Pancreas (tissue), 10 donors: ENCODE measurements at places on chromosomes 12 and 14. TPM values are rescaled to one million over a fixed set of nuclear protein-coding genes. Genes with fewer than 3 reads are reported as not detected.

DNA sequence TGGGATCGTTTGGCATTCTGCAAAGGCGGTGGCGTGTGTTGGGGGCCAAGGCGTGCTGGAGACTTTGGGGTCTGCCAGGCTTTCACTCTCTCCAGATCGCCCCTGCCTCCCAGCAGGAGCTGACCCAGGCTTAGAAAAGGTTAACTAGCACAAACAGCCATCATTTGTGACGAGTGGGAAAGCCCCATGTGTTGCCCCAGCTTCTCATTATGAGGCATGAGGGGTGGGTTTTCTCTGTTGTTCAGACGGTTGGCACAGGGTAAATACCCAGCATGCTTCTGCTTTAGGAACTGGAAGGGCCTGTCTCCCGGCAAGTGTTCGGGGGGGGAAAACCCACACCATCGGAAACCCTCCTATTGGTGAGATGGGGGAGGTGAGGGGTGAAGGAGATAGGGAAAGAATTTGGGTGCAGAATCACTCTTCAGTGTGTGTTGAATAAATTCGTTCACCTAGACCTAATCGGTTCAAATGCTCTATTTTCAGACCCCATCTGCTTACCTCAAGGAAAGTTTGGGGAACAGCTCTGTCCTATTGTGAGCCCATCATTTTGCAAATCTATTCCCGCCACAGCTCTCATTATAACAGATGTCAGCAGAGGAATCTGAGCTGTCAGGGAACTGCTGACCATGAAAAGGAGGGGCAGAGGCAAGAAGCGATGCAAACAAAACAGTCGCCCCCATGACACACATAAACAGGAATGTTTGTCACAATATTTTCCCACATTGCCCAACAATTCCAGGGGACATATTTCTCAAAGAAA, 34.7 kb upstream of the C12orf42 start:
- no peak overlapping the region for H3K4me3 ChIP-seq
- peaks cover 7% of the 10 kb centered on the region for H3K27me3 ChIP-seq
- H3K4me1 ChIP-seq: no peaks in the 10 kb centered on the region
- no peaks in the 10 kb centered on the region for H3K36me3 ChIP-seq
- DNase-seq: no peak

GRCh38 chr12:11725686-11726085, 76.2 kb downstream of the ETV6 start:
- H3K4me1 ChIP-seq: peaks cover 57% of the 10 kb centered on the region
- no peaks in the 10 kb centered on the region for H3K36me3 ChIP-seq
- peak overlapping the region; percentile 56 for H3K27ac ChIP-seq
- no peak overlapping the region for H3K4me3 ChIP-seq

The PRIM1 gene
- total RNA-seq: 2.8 TPM

DNA sequence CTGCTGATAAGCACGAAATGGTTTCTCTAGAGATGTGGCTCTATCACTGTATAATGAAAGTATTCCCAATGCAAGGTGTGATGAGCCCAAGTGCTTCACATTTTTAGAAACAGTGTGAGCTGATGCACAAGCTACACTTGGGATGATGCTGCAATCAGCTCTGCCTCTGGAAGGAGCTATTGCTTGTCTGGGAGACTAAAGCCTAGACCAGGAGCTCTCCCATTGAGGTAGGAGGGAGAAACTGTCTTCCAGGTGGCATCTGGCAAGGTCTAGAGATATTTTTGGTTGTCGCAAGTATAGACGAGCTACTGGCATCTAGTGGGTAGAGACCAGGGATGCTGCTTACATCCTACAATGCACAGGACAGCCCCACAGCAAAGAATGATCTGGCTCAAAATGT, 42.0 kb downstream of the HECTD4 start:
- no peaks in the 10 kb centered on the region for H3K27me3 ChIP-seq
- no peak overlapping the region for H3K4me3 ChIP-seq
- no peak overlapping the region for H3K27ac ChIP-seq
- no peak for DNase-seq
- H3K4me1 ChIP-seq: peaks cover 9% of the 10 kb centered on the region
- H3K36me3 ChIP-seq: no peaks in the 10 kb centered on the region

DNA sequence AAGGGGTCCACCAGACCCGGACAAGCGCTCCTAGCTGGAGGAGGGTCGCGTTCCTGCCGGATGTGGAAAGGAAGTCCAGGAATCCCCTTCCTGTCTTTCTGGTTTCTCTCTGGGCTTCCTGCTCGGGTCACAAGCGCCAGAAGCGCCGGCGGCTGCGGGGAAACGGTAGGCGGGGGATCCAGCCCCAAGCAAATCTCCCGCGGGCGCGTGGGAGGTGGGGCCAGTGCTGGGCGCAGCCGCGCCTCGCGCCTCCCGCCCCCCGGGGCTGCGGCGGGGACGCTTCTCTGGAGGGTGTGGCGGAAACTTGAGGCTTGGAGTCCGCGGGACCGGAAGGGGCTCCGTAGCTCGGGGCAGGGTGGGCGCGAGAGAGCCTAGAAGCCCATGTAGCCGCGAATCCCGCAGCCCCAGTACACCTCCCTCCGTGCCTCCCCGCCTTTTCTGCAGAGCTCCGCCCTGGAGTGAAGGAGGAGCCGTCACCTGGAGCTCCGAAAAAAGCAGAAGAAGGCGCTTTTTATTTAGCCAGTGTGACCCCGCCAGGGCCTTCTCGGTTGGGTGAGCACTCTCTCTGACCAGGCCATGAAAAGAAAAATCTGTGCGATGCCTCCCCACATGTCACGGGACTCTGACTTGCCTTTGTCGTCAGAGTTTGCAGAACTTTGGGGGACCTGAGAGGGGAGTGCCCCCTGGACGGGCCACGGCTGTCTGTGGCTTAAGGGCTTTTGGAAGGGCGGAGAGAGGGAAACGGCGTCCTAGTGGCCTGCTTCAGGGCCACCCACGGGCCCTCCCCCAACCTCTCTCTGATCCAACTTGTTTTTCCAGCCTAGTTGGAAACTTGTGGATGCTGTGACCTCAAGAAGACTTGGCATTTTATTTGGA, 21.4 kb upstream of the CLEC2D start:
- no peaks in the 10 kb centered on the region for H3K4me1 ChIP-seq
- H3K36me3 ChIP-seq: no peaks in the 10 kb centered on the region
- H3K4me3 ChIP-seq: peak overlapping the region; percentile 31
- peak; percentile 76 for DNase-seq
- H3K27ac ChIP-seq: peak overlapping the region; percentile 89

The KCNJ8 gene
- total RNA-seq: 23.3 TPM

DNA sequence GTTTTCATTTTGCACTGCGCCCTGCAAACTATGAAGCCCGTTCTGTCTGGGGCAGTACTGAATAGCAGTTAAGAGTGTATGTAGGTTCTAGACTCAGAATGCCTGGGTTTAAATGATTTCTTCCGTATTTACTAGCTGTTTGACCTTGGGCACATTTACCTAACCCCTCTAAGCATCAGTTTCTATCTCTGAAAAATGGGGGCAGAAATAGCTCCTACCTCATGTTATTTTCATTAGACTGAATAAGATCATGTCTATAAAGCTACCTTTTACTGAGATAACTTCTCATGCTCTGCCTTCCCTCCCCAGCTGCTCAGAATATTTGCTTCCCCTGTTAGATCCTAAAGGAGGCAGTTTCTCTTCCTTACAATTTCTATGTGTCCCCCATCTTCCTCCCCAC, 5.7 kb downstream of the PAH start:
- no peak overlapping the region for H3K4me3 ChIP-seq
- no peaks in the 10 kb centered on the region for H3K4me1 ChIP-seq
- no peak for DNase-seq
- no peak overlapping the region for H3K27ac ChIP-seq
- no peaks in the 10 kb centered on the region for H3K27me3 ChIP-seq

DNA sequence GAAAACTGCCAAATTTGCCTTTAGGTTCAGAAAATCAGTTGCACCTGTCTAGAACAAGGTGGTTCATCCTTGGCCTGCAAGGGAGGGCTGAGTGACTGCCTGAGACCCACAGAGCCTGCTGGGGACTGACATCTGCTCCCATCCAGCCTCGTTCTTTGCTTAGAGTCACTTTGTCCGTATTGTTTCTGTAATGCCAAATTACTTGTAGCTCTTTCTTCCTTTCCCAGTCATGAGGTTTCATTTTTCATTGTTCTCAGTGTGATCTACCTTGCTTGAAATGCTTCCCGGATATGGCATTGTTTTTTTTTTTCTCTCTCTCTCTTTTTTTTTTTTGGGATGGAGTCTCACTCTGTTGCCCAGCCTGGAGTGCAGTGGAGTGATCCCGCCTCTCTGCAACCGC, 21.3 kb downstream of the TSPAN9 start:
- no peak for DNase-seq
- H3K4me3 ChIP-seq: no peak overlapping the region
- H3K4me1 ChIP-seq: no peaks in the 10 kb centered on the region
- no peaks in the 10 kb centered on the region for H3K27me3 ChIP-seq
- no peaks in the 10 kb centered on the region for H3K36me3 ChIP-seq
- H3K27ac ChIP-seq: no peak overlapping the region

DNA sequence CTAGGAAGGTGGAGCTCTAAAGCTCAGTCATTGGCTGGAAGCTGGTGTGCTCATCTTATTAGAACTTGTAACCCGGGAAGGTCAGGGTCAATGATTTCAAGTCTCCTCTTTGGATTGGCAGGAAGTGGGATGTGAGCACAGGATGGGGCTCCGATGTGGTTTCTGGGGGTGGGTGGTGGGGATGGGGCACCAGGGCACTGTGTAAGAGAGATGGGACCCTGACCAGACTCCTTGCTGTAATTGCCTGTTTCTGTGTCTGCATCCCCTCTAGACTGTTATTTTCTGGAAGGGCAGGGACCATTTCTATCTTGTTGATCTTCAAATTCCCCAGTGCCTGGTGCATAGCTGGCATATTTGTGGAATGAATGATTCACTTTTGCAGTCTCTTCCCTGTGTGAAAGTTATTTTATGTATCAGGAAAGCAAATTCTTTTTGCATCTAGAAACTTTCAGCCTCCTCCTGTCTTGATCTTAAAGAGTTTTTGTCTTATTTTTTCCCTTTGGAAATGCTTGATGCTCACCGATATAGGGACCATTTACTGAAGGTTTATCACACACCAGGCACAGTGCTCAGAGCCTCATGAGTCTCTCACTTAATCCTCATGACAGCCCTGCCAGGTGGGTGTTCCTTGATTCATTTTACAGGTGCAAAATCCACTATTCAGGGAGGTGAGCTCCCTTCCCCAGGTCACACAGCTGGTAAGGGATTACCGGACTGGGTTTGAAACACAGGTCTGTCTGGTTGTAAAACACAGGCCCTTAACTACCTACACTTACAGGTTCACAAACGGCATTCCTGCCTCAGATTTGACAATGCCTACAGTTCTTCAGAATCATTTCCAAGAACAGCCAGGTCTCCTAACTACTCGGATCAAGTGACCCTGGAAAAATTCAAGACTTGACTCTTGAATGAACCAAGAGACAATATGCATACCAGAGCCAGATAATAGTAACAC, 86.9 kb upstream of the IGF1 start:
- H3K36me3 ChIP-seq: no peaks in the 10 kb centered on the region
- H3K27ac ChIP-seq: no peak overlapping the region
- DNase-seq: no peak
- H3K4me1 ChIP-seq: no peaks in the 10 kb centered on the region
- H3K27me3 ChIP-seq: no peaks in the 10 kb centered on the region
- no peak overlapping the region for H3K4me3 ChIP-seq

DNA sequence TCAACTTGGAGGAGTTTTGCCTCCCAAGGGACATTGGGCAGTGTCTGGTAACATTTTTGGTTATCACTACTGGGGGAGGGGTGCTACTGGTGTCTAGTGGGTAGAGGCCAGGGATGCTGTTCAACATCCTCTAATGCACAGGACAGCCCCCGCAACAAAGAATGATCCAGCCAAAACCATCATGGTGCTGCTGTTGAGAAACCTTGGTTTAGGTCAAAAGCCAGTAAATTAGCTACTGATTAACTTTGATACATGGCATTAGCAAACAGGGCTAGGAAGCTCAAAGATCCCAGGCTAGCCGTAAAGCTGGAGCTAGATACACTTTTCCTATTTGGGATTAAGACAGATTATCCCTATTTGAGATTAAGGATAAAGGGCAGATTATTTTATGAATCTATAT, 8.8 kb downstream of the ALKBH2 start:
- no peak overlapping the region for H3K27ac ChIP-seq
- peaks cover 68% of the 10 kb centered on the region for H3K36me3 ChIP-seq
- DNase-seq: no peak
- H3K27me3 ChIP-seq: no peaks in the 10 kb centered on the region

DNA sequence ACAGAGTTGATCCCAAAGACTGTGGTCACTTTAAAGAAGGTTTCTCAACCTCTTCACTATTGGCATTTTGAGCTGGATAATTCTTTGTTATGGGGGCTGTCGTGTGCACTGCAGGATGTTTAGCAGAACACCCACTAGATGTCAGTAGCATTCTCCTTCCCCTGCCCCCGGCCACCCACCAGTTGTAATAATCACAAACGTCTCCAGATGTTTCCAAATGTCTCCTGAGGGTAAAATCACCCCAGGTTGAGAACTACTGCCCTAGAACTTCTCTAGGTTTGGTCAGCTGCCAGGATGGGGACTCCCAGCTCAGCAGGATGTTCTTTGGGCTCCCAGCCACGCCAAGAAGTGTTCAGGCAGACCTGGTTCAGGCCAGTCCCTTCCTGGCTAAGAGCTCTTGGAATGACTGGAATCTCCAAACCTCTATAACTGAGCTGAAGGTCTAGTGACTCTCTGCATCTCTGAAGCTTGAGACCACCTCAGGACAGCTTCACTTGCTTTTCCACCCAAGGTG, 12.5 kb upstream of the AJUBA start:
- H3K36me3 ChIP-seq: no peaks in the 10 kb centered on the region
- DNase-seq: no peak
- no peak overlapping the region for H3K4me3 ChIP-seq
- H3K27ac ChIP-seq: no peak overlapping the region
- no peaks in the 10 kb centered on the region for H3K4me1 ChIP-seq

DNA sequence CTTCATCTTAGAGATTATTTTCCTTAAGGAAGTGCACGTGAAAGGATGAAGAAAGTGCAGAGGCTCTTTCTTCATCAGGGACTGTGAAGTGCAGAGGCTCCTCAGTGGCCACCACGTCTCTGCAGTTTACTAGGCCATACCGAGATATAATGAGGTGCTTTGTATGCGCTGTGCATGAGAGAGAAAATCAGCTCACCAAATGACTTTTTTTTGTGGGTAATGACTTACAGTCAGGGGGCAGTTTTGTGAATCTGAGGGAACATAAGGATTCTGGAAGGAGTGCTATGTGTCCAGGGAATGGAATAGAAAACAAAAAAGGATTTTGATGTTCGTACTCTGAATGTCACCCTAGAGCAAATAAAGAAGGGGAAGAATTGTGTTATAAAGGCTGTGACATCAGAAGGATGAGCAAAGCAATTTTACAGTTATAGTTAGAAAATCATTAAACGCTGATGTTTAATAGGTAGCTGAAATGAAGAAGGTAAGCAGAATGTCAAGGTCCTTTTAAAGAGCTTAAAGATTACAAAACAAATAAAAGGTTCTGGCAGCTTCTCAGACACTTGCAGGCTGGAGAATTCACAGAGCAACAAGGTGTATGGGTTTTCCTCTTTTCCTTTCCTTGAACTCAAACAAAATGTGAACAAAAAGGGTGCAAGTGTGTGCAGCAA, 247.5 kb upstream of the NOVA1 start:
- no peak overlapping the region for H3K4me3 ChIP-seq
- no peaks in the 10 kb centered on the region for H3K27me3 ChIP-seq
- no peak overlapping the region for H3K27ac ChIP-seq

- H3K4me3 ChIP-seq: no peak overlapping the region
- no peaks in the 10 kb centered on the region for H3K36me3 ChIP-seq
- no peaks in the 10 kb centered on the region for H3K4me1 ChIP-seq
These were observed 14.0 kb upstream of the CD9 start for GRCh38 chr12:6185961-6186827.
